ENCODE measurements at places on chromosomes 5 and 9. TPM values are rescaled to one million over a fixed set of nuclear protein-coding genes. Genes with fewer than 3 reads are reported as not detected.

WDR5 gene
- total RNA-seq: 58.9 TPM

- no peaks in the 10 kb centered on the region for H3K36me3 ChIP-seq
- peaks cover 18% of the 10 kb centered on the region for H3K27me3 ChIP-seq
- no peak overlapping the region for H3K27ac ChIP-seq
- no peaks in the 10 kb centered on the region for H3K4me1 ChIP-seq
Measured at GRCh38 chr5:88952344-88952743, 69.4 kb upstream of the MEF2C start.

DNA sequence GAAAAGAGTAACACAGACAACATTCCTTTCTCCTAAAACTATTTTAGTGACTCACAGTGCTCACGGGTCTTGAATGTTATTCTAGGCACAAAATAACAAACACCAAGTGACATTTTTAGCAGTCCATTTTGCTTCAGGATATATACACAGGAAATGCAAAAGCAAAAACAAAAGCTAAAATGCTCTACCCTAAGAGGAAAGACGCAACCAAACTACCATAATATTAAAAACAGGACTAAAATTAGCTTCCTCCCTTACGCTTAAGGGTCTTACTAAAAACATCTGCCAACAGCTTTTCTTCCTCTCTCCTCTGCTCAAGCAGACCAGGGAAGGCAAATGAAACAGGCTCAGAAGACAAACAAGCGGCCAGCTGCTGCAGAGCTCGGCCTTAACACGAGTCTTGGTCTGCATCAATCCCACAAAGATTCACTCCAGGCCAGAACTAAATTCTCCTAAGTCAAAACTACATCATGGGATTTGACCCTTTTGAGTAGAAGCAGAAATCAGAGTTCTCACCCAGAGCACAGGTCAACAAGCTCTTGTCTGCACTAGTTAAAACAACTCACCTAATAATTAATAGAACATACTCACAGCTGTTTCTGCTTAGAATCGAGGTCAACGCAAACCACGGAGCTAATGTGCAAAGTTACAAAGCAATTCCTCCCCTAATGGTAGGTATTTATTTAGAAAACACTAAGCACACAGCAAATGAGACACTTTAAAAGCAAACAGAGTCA lies 62.3 kb downstream of the RAPGEF1 start:
- no peaks in the 10 kb centered on the region for H3K27me3 ChIP-seq
- peak overlapping the region; percentile 96 for H3K27ac ChIP-seq
- peaks cover 25% of the 10 kb centered on the region for H3K36me3 ChIP-seq
- DNase-seq: no peak
- H3K4me1 ChIP-seq: peaks cover 83% of the 10 kb centered on the region
- H3K4me3 ChIP-seq: peak overlapping the region; percentile 36

- no peak for DNase-seq
- H3K27ac ChIP-seq: no peak overlapping the region
- H3K4me3 ChIP-seq: no peak overlapping the region
- no peaks in the 10 kb centered on the region for H3K4me1 ChIP-seq
Measured at GRCh38 chr5:90855296-90856010, 296.9 kb downstream of the ADGRV1 start.

GRCh38 chr9:120432600-120432999 lies 147.4 kb downstream of the CDK5RAP2 start:
- no peaks in the 10 kb centered on the region for H3K27me3 ChIP-seq
- peaks cover 4% of the 10 kb centered on the region for H3K4me1 ChIP-seq
- no peak for DNase-seq
- peaks cover 55% of the 10 kb centered on the region for H3K36me3 ChIP-seq
- no peak overlapping the region for H3K4me3 ChIP-seq
